ENCODE measurements at places on chromosomes 4 and X.

GRCh38 chr4:10579648-10580047, 104.9 kb downstream of the CLNK start:
- DNase-seq, result no peak

DNA sequence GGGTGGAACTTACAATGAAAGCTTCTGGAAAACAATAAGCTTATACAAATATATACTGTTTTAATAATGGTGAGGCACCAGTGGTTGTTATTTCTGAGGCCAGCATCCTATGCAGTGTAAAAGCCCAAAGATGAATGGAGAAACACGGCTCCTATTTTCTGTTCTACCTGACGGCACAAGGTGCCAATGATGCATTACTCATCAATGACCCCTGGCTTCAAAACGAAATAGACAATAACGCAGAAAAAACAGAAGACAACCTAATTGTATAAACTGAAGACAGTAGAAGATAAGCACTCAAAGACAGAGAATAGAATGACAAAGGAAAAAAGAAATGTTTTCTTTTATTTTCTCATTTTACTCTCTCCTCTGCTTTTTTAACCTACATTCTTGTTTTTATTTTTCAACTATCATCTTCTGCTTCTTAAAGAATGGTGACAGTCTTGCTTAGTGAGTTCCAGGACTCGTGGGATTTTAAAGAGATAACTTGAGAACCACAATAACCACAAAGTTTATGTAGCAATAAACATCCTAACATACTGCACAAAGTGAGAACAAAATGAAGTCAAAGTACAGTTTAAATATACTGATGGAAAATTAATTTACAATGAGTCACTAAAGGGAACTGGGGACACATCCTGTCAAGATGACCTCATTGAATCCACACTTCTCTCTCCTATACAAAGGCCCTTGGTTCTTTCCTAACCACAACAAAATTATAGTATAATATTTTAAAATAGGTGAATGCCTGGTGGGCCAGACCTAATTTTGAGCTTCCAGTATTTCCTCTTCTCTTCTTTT, 169.8 kb downstream of the BTC start:
- no peak for DNase-seq

DNA sequence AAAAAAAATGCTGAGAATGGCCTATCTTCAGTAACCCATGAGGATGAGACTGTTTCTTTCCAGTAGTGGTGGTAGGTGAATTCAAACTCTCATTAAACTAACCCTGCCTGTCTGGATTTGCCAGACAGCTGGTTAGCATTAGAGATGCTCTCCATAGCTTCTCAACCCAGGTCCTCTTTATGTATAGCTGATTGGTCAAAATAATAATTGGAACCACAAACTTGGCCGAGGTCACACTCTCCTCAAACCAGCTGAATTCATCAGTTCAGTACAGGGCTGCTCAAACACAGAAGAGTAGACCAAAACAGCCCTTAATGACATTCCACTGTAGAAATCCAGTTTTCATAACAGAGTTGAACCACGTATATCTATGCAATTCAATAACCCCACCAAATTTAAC, 85.3 kb downstream of the HCCS start:
- no peak for DNase-seq

DNA sequence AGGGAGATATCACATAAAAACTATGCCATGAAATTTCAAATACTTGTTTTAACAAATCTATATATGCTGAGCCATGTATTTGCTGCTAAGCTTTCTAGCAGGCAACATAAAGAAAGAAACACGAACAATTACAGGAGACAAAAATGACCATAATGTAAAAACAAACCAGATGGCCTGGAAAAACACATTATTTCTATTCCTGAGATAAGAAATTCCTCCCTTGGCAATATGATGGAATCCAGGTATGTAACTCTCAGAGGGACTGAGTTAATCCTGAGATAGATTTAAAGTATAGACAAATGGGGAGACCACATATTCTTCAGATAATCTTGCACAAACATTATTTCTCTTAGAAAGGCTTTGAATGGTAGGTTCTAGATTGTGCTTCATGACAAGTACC, 224.1 kb upstream of the MAB21L2 start:
- DNase-seq, result no peak

- DNase-seq, result no peak
Measured at GRCh38 chr4:173752610-173753230, 222.7 kb upstream of the HAND2 start.

- no peak for DNase-seq
Measured at GRCh38 chrX:39819921-39820849, 277.6 kb downstream of the BCOR start.

- no peak for DNase-seq
Measured at GRCh38 chr4:30825008-30825770, 105.0 kb downstream of the PCDH7 start.

- no peak for DNase-seq
Measured at GRCh38 chrX:113962343-113962742, 621.5 kb upstream of the HTR2C start.

DNA sequence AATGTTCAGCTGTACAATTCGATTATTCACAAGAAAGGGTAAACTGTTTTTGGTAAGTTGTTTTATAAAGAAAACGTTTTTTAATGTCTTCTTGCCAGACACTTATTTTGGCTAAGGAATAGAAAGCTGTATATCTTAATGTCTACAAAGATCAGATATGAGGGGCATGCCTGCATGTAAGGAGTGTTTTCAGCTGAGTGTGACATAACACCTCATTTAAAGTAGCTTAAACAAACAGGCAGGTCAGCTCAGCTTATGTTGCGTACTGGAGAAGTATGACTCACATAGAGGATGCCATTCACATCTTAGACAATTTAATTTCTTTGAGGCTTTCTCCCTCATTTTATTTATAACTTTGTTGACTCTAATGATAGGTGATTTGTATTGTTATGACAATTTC, 30.4 kb downstream of the LAMTOR3 start:
- no peak for DNase-seq

- no peak for DNase-seq
Measured at GRCh38 chr4:47471064-47471463, 7.6 kb upstream of the COMMD8 start.

- no peak for DNase-seq
Measured at GRCh38 chr4:153409412-153409811, 56.7 kb upstream of the TMEM131L start.

- no peak for DNase-seq
Measured at GRCh38 chrX:110992611-110993010, 103.4 kb upstream of the PAK3 start.

DNA sequence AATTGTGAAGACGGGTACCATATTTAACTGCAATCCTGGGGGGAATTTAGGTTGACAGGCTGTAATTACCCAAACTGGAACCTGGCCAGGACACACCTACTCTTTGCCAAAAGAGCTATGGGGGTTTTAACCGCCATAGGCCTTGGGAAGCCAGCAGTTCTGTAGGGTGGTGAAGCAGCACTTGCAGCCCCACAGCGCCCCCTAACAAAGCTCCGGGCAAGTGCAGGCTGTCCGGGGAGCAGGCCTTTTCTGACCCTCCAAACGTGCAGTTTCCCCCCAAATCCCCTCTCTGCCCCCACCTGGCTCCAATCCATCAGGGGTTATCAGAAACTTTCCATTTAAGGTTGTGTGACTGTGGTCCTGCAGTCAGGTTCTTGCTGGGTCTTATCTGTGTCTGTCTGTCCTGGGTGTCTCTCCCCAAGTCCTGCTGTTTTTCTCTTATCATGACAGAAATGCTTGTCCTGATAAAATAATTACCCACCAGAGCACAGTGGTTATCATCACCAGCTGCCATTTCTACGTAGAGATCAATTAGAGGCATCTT, 350.9 kb downstream of the MID1IP1 start:
- no peak for DNase-seq

GRCh38 chr4:101125045-101125942, 222.0 kb downstream of the PPP3CA start:
- DNase-seq, result no peak

GRCh38 chr4:68951806-68952585, 392 bp upstream of the UGT2A3 start:
- no peak for DNase-seq

DNA sequence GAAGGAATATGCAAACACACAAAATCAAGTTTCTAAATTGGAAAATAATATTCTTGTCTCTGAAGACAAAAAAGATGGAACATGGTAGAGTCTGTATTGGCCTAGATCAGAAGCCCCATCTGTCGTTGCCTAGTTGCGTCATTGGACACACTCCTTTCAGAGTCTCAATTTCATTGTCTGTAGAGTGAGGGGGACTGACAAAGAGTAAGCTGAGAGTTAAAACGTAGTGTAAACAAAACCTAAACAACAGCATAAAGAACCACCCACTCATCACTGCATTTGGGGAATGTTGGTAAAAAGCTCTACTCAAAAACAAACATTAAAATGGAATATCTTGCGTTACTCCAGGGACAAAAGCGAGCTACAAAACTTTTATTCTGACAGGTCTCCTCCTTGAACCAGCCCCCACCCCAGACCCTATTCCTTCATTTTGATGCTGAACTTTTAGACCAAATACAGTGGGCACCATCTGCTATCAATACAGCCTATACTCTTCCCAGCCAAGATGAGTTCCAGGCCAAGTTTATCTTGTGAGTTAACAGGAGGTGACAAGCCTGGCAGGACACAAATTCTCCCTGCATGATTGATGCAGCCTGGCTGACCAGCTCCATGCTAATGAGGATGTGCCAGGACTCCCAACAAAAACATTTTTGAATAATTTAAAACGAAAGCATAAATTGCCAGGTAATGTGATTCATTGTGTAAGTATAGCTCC, 125.2 kb downstream of the COL25A1 start:
- DNase-seq, result no peak

GRCh38 chr4:140472156-140472555, 25.9 kb downstream of the MGAT4D start:
- DNase-seq, result no peak

- no peak for DNase-seq
Measured at GRCh38 chr4:124450851-124451250, 261.7 kb downstream of the ANKRD50 start.

DNA sequence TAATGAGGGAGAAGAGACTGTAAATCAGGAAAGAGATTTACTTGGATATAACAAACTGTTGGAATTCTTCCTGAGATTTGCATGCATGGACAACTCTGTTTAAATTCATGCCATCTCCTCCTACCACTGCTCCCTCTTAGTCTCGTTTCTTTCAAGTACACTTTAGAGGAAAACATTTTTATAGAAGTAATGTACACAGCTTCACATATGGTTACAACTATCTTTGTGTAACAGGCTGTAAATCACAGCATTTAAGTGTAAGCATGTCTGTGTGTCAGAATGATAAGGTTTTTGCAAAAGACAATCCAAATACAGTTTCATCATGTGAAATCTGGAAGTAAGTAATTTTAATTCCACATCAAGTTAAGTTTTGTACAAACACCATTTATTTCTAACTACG, 21.5 kb upstream of the ENPEP start:
- no peak for DNase-seq

GRCh38 chrX:72394518-72395170, 88.9 kb upstream of the CITED1 start:
- no peak for DNase-seq

GRCh38 chr4:88659055-88659889, 38.4 kb downstream of the NAP1L5 start:
- no peak for DNase-seq

GRCh38 chr4:124334119-124334518, 378.4 kb downstream of the ANKRD50 start:
- DNase-seq, result no peak

DNA sequence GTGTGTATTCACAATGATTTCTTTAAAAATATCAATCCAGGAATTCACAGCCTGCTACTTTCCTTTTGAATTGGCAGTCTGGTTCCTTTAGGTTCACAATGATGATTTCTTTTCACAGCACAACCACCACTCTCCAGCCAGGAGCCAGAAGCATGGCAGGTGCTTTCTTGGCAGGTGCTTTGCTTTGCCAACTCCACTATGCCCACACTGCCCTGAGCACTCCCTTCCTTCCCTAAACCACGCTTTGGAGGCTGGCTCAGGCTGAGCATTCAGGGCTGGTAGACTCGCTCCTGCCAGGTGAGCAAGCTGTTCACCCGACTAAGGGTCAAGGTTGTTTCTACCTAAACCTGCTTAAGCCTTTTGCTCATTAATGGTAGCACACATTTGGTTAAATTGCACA, 184.5 kb downstream of the SH3KBP1 start:
- no peak for DNase-seq

Data from stimulated activated CD8-positive, alpha-beta memory T cell treated with anti-CD3 and anti-CD28 coated beads, Interleukin-7, amount 100 ng/mL, for 1 hour (primary cell).